Stimulated activated CD8-positive, alpha-beta memory T cell treated with anti-CD3 and anti-CD28 coated beads, Interleukin-4, amount 100 ng/mL, for 1 hour (primary cell): ENCODE measurements at places on chromosomes 1 and 21.

GRCh38 chr1:217053676-217054075 is 330.4 kb upstream of the ESRRG start:
- no peak for DNase-seq

DNA sequence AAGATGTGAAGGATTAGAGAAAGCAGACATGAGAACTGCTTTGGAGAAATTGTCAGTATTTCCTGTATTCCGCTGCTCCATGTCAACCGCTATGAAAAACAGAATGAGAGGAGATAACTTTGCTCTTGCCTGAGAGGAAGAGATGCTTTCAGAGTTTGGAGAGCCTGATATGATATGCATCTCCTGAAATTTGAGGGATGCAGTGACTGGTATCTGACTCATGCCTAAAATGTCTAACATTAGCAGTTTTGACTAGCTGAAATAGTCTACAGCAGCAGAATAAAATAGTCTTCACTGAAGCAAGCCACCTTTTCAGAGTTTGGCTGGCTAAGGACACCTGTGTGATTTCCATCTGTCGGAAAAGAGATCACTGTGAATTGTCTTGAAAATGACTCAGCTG is 165.8 kb upstream of the LRRC7 start:
- no peak for DNase-seq

- DNase-seq = no peak
These were observed 791 bp upstream of the CHI3L1 start for GRCh38 chr1:203187304-203187685.

DNA sequence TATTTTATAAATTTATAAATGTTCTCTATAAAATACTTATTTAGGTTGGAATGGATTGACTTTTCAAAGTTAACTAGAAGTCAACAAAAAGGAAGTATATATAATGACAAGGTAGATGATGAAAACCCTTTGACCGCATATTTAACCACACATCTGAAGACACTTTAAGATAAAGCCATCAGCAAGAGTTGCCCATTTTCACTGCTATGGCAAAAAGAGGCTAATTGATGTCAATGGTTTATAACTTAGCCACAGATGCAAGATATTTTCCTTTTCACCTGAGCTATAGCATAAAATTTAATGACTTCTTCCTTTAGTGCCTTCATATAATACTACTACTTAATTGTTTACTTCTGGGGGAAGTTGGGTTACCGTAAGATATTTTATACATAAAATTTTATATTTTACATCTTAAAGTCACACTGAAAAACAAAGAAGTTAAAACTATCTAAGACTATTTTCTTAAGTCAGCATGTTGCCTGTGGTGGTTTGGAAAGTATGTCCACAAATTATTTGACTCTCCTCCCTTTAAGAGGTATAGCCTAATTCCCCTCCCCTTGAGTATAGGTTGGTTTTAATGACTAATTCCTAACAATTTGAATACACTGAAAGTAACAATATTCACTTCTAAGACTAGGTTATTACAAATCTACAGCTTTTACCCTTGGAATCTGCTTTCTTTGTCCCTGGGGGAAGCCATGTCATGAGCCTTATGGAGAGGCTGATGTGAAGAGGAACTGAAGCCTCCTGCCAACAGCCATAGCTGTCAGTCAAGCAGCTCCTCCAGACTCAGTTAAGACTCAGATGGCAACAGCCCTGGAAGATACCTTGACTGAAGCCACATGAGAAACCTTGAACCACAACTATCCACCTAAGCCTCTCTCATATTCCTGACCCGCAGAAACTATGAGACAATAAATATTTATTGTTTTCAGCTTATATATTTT is 40.3 kb upstream of the LRRC8B start:
- no peak for DNase-seq

DNA sequence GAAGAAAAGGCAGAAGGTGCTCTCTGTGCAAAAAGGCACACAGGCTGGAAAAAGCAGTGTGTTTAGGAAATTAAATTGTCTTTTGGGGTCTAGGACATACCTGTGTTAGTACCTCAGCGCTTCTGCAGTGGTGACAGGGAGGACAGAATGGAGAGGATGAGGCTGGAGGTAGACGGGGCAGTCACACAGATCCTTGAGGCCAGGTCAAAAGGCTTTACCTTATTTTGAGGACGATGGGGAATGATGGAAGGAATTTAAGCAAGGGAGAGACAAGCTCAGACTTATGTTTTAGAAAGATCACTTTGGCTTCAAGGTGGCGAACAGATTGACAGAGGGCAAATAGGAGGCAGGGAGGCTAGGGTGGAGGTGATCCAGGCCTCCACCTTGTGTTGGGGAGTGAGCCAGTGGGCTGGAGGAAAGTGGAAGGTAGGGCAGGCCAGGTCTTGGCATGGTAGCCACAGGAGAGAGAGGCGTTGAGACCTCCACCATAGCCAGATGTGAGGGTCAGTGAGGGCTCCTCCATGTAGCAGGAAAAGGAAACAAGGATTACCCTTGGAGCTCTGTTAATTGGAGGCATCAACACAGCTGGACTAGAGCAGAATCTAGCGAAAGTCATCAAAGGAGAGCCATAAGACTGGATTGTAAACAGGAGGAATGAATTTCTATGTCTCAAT is 4.2 kb downstream of the CYP4B1 start:
- no peak for DNase-seq

DNA sequence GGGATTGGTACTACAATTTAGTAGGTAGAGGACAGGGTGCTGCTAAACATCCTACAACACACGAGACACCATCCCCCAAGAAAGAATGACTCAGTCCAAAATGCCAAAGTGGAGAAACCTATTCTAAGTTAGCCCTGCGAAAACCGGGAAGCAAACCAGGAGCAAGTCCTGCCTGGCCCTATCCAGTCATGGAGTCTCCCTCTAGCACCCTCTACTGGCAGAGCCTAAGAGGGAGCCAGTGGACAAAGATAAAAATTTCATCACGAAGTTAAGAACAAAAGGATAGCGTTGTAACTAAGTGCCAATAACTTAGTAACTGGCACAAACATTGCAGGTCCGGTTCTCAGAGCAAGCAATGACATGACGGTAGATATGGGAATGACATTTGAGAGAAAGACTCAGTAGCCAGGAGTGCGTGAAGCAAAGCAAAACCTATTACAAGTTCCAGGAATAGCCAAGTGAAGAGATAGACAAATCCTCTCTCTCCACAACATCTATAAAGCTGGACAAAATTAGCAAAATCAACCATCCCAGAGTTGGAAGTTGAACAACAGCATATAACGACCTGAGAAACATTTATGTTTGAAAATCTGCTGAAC is 383.5 kb downstream of the OMA1 start:
- DNase-seq = no peak

GRCh38 chr1:117284399-117285215 is 73.9 kb upstream of the VTCN1 start:
- no peak for DNase-seq

DNA sequence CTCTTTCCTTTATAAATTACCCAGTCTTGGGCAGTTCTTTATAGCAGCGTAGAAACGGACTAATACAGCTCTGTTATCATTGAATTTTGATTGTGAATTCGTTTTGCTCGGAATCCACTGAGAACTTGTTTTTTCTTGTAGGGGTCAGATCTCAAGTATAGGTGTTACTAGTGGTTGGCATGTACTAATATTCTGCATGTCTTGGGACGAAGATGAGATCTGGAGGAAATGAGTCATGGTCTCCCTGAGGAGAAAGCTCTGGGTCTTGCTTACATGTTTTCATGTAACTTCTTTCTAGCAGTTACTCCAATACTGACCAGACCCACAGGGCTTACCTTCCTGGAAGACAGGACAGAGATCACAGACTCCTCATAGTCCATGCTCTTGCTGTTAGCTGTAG is 30.3 kb downstream of the ZSCAN20 start:
- DNase-seq = no peak

DNA sequence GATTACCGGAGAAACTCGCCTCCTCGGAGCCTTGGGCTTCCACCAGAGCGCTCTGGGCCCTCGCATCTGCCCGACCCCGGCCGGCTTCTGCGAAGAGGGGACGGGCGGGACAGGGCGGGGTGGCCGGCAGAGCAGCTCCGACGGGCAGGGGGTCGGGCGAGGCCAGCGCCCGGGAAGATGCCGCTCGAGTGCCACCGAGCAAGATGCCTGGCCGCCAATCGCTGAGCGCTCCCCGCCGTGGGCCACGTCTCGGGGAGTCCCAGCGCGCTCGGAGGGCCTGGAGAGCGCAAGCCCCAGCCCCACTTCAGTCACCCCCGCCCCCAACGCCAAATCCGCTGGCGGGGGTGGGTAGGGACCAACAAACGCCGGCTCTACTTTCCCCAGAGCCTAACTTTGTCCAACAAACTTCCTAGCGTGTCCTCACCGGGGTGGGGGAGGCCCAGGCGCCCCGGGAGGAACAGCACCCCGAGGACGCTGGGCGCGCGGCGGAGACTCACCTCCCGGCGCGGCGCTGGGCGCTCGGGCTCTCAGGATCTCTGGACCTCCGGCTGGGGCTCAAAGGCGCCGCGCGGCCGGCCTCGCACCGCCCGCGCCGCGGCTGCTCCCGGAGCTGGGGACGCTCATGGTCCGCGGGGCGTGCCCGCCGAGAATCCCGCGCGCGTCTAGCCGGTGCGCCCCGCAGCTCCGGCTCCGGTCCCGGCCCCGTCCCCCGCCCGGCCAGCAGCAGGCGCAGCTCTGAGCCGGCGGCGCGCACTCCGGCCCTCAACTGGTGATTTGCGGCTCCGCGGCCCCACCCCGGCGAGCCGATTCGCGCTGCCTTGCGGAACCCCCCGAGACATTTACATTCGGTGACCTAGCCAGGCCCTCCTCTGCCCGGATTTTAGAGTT is at the start of gene BCAR3:
BCAR3 (minus strand) TSS at position 737 of the 888 bp plus-strand sequence. CDS start 6,907 bp downstream, outside the sequence.
- DNase-seq = no peak

DNA sequence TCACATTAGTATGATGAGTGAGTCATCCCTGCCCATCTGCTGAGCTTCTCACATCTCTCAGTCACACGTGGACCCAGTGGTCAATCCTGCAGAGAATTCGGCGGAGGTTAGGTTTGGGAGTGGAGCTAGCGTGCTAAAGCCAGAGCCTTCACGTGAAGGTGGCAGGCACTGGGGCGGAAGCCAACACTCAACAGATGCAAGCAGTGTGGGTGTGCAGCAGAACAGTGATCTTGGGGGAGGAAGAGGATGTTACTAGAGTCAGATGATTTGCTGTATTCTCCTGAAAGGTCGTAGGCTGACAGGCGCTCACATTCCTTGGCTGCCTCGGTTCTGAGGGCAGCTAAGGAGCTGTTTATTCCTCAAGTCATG is 6.7 kb downstream of the C1orf115 start:
- DNase-seq = no peak

GRCh38 chr1:55812281-55812680 is 597.1 kb upstream of the USP24 start:
- DNase-seq = no peak

DNA sequence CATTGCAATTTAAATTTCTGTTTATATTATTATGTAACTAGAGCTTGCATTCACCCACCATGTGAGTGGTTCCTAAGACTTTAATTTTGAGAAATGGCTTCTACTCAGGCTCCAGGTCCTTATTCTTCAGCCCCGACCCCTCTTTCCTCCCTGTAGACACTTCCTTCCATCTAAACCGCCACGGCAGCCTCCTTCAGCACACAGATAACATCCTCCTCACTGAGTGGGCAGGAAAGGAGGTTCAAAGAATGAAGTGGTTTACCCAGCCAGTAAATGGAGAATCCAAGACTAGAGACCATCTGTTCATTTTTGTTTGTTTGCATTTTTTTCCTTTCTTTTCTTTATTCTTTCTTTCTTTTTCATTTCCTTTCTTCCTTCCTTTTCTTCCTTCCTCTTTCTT is 37.1 kb upstream of the SOD1 start:
- no peak for DNase-seq

DNA sequence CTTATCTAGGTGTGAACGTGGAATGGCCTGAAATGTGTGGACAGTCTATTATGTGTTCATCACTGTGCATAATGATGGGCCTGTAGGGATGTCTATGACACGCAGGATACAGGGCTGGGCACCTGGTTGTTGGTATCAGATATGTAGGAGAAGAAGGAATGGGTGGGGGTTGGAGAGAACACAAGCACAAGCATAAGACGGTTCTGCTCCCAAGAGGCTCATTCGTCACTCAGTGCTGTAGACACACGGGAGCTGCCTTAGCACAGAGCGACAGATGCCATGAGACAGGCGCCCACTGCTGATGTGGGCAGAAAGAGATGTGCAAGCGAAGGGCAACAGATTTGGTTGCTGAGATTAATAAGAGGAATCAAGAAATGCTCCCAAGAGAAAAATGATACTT is 256.2 kb downstream of the DISC1 start:
- DNase-seq = no peak

- no peak for DNase-seq
These were observed 29.4 kb downstream of the PTGFR start for GRCh38 chr1:78520216-78520615.

DNA sequence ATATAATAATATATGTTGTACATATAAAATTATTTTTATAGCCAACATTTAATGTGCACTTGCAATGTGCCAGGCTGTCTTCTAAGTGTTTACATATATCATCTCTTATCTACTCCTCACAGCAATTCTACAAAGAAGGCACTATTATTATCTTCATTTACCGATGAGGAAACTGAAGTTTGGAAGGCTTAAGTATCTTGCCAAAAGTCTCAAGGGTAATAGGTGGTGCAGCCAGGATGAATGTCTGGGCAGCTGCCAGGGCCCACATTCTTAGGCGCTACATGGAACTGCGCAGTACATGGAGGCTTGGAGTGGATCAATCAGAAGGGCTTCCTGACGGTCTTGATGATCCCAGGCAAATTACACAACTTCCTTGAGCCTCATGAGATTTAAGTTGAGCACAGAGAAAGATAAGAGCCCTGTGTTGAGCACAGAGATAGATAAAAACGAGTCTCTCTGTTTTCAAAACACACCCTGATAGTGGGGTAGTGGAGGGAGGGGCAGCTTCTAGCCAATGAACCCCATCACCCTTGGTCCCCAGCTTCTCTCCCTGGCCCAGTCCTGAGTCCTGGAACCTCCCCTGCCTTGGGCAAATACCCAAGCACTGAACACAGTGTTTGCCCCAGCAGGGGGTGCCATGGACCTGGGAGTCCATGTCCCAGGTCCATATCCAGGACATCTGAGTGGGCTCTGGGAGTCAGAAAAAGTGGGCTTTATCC is 9.2 kb downstream of the POU3F1 start:
- no peak for DNase-seq

GRCh38 chr1:102967786-102968185 is 140.5 kb downstream of the COL11A1 start:
- no peak for DNase-seq

DNA sequence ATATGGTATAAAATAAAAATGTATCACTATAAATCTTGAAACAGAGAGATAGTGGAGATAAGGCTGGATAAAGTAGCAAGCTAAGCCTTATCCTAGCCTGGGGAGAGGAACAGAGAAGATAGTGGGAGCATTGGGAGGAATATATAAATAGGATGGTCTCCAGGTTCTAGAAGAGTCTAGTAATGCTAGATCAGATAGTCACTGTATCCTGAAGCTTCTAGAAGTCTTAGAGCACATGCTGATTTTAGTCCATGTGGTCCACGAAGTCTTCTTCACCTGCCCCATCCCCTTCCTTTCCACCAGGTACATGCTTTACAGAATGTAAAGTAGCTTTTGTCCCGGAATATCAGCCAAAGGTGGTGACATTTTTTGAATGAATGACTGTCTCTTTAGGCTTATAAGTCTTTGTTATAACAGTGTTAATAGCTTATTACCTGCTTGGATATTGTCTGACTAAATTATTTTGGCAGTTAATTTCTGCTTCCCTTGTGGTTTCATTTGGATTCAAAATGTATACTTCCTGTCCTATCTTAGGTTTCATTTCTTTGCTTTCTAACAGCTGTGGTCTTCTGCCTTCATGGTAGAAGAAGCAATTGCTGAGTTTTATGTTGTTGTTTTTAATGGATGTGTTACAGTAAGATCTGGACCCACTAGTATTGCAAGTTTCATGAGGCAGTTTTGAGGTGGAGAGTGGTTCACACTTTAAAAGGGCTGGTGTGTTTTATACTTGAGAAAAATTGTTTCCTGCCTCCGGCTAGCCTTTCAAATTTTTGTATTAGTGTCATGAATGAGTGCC is 5.9 kb downstream of the SMG7 start:
- DNase-seq = no peak
